ENCODE measurements at places on chromosomes 1 and 21.

GRCh38 chr21:41167348-41168342, at the start of gene BACE2:
Gene BACE2, plus strand, starts transcription at chr21:41168160. Its CDS starts 104 bp downstream, at chr21:41168264.
- DNase-seq: peak; percentile 88

- peak; percentile 33 for DNase-seq
Measured at GRCh38 chr1:110084227-110085078, 14.0 kb upstream of the ALX3 start.

DNA sequence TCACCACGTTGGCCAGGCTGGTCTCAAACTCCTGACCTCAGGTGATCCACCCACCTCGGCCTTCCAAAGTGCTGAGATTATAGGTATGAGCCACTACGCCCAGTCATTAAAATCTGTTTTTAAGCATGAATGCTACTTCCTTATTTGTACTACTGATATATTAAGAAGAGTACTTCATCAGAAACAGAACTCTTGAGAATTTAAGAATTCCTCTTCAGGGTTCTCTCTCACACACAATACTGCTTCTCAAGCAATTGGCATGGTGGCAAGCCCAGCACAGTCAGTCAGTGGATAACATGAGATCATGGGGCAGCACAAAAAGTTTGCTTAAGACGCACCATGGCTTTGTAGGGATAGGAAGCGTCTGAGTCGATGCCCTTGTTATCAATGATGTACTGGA, 14.1 kb downstream of the CTSS start:
- no peak for DNase-seq

GRCh38 chr1:157105988-157106812, 6.6 kb upstream of the ETV3L start:
- DNase-seq: peak; percentile 83
